ENCODE measurements at places on chromosomes 2 and 18. TPM values are rescaled to one million over a fixed set of nuclear protein-coding genes. Genes with fewer than 3 reads are reported as not detected.
A peak's percentile ranks its signal among the peaks of the same experiment; 100 is the strongest.

C2orf49 gene
- total RNA-seq: 23.5 TPM

CXCR4 gene
- 202 TPM for total RNA-seq

ERFE gene
- total RNA-seq: not detected

DAW1 gene
- not detected for total RNA-seq

DNA sequence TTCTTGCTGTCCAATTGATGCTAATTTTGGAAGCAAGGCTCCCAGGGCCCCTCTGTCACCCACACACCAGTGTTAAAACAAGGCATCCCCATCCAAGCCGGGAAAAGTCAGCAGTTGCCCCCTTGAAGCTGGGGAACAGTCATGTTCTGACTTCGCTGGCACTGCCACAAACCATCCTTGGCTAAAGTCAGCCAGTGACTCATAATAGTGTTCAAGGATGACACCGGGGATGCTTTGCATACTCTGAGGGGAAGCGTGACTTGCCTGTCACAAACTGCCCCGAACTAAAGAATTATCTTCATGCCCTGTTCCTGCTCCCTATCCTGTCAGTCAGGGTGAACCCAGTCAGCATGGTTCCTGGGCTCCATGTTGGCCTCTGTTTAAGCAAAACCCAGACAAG, 37.0 kb downstream of the TGFA start:
- DNase-seq: no peak

DNA sequence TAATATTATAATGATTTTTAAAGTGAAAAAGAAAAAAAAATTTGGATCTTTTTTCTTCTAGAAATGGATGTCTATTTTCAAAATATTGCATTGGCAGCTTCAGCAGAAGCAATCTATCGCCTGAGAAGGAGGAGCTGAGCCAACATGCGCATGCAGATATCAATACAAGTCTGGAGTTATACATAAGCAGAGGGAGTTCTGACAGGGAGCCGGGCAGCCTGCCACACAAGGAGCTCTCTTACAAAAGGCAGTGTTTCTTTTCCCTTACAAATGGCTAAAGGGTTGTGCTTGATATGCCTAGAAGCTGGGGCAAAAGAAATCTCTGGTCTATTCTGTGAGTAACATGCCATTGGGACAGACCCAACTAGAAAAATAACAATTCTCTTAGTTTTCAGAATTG, 291.9 kb upstream of the TRIB2 start:
- DNase-seq: no peak

GRCh38 chr2:71615767-71616730, 162.7 kb downstream of the DYSF start:
- no peak for DNase-seq

DNA sequence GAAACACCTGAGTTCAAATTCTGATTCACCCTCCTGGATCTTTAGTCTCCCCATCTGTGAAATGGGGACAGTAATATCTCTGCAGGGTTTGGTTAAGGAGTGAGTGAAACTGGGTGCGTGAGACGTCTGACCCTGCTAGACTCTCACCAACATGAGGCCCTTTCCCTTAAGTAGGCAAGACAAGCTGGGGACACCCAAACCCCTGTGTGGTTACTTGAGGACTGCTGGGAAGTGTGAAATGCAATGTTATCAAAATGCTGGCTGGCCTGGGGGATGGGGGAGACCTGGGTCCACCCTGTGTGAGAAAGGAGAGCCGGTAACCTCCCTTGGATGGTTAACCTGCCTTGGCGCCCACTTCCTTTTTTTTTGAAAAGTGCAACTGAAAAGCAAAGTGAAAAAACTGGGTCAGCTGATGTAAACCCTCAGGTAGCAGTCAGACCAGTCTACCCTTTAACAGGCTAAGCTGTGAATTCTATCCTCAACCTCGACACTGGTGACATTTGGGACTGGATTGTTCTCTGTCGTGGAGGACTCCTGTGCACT, 82.3 kb downstream of the INPP5D start:
- peak; percentile 73 for DNase-seq

DNA sequence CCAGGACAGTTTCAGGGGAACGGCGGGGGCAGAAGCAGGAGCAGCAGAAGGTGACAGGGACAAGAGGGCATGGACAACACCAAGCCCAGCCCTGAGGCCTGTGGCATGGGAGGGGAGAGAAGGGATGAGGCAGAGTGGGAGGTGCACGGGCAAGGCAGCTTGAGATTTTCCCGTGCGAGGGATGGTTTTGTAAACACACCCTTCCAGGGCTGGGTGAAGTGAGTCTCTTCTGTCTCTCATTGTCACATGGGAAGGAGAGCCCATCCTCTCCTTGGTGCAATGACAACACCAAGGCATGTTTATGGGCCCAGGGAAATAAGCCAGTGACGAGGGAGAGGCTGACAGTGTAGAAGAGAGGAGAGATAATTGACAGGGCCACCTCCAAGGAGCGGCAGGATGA, 69.6 kb upstream of the RIOK3 start:
- no peak for DNase-seq

DNA sequence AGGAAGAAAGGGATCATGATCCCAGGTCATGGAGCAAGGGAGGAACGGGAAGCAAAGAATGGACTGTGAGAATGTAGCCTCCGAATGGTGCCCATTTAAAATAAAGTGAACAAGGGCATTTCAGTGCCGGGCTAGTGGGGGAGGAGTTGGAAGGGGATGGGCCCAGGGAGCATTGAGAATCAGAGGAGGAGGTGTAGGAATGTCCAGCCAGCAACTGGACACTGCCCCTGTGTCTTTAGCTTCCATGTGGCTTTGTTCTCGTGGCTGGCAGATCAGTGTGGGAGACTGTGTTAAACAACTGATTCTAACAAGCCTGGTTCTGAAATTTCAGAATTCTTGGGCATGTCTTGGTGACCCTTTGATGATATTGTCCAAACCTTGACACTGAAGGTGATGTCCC, 1.4 kb upstream of the RNF103 start:
- no peak for DNase-seq

DNA sequence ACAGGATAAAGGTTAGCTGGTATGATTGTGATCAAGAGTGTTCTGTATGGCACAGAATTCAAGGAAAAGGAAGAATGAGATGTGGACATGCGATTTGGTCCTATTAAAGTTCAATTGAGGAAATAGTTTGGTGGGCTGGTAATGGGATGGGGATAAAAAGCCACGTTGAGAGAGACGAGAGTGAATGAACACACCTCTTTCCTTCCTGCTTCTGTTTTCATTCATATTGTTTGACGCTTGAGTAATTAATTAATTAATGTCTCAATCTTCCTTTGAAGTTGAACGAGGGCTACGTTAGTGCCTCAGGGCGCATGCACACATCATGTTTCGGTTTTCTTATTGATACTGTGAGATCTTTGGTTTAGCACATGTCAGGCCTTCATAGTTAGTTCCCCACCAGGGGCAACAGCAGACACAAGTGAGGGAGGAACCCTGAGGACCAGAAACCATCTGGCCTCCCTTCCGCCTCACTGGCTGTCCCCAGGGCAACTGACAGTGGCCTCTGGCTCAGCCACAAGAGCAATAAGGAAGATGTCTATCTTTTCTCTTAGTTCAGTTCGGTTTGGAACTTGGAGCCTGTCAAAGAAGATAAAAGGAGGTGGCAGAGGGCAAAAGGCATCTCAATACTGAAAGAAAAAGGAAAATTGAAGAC, 116.0 kb downstream of the LIPG start:
- no peak for DNase-seq

GRCh38 chr2:219118504-219118903, 42.1 kb downstream of the NHEJ1 start:
- DNase-seq: no peak

- DNase-seq: peak; percentile 12
Measured at GRCh38 chr2:239806758-239807434, 218.2 kb downstream of the NDUFA10 start.

Data from activated CD4-positive, alpha-beta memory T cell treated with anti-CD3 and anti-CD28 coated beads, Interleukin-2, amount 10 ng/mL, durations not matched to agents 7 days and 5 days (primary cell).